Esophagus squamous epithelium (tissue), 5 donors: ENCODE measurements at places on chromosomes 3 and 15.

DNA sequence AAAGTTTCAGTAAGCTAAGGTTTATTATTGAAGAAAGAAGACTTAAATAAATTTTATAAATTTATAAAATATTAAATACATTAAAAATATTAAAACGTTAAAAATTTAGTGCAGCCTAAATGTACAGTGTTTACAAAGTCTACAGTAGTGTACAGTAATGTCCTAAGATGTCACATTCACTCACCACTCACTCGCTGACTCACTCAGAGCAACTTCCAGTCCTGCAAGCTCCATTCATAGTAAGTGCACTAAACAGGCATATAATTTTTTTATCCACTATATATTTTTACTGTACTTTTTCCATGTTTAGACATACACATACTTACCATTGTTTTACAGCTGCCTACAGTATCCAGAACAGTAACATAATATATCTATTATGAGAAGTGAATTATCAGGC, 51.5 kb downstream of the TJP1 start:
- no peak for DNase-seq

DNA sequence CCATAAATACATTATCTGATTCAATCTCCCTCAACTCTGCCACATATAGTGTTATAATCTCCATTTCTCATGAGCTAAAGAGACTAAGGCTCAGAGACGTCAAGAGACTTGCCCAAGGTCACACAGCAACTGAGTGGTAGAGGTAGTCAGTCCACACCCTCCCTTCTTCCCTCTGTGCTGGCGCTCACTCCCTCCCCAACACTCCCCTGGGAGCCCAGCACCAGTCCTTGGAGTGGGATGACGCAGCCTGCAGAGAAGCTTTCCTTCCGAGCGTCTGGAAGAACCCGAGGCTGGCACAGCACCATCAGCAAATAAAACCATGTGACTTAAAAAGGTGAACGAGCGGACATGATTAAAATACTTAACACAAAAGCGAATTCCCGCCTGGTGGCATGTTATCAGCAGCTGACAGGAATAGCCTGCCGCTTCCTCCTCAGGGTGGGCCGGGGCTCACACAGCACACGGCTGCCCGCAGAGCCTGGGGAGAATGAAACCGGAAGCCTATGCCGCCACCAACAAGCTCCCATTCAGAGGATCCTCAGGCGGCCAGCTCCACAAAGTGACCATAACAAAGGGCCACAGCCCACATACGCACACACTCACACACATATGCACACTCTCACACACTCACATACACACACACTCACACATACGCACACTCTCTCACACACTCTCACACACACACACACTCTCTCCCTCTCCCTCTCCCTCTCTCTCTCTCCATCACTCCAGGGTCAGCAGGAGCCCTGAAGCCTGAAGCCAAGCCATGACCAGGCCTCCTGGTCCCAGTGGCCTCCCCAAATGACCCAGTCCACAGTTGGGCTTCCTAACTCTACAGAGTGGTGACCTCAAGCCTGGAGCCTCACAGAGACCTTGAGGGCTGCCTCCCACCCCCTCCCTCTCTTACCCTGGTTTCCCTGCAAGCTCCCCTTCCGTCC, 120.5 kb downstream of the XXYLT1 start:
- DNase-seq: no peak

DNA sequence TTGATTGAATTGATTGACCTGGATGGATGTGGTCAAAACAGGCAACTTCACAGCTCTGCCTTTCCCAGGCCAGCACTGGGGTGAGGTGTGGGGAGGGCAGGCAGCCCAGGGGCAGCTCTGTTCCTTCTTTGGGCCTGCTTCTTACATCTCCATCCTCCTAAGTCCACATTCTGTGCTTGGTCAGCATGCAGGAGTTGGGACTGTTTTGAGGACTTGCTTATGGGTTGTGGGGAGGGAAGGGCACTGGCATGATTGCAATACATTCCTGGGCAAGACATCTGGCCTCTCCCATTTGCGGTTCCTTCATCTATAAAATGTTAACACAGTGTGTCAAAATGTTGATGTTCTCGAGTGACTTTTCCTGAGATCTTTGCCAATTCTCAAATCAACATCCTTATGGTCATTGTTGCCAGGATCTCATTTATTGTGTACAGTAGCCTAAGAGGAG, 84.1 kb downstream of the ST6GAL1 start:
- no peak for DNase-seq

GRCh38 chr3:45319231-45319995, 69.0 kb upstream of the LARS2 start:
- DNase-seq: no peak

- DNase-seq: no peak
Measured at GRCh38 chr15:52714968-52715367, 35.8 kb upstream of the ATOSA start.

DNA sequence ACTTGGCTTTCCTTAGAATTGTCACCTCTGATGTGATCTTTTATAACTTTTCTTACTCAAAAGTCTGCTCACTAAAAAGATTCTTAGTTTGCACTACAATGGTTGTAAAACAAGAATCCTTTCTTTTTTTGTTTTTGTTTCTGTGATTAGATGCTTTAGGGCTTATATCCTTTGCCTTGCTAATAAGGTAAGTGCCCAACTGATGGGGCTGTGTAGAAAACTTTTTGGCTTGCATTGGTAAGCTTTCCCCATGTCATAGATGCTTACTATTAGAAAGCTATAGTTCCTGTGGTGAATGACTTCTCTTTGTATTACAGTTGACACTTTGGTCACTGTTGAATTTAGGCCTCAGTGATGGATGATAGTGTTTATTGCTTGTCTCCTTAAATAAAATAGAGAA, 5.1 kb downstream of the ABHD5 start:
- DNase-seq: no peak

DNA sequence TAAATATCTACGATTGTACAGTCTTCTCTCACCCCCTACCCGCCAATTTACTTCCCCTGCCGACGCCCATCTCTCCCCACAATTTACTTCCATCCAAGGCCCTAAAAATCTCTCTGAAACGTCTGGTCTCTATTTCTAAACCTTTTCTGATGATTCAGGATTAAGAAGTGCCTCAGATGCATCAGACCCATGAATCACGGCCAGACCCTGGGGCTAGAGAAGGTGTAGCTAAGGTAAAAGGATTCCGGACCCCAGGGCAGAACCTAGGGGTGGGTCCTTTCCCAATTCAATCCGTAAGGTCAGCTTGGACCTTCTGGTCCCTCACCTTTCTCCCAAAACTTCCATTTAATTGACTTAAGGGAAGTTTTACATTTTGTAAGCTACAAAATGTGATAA, 46.4 kb downstream of the LRIG1 start:
- DNase-seq: no peak

DNA sequence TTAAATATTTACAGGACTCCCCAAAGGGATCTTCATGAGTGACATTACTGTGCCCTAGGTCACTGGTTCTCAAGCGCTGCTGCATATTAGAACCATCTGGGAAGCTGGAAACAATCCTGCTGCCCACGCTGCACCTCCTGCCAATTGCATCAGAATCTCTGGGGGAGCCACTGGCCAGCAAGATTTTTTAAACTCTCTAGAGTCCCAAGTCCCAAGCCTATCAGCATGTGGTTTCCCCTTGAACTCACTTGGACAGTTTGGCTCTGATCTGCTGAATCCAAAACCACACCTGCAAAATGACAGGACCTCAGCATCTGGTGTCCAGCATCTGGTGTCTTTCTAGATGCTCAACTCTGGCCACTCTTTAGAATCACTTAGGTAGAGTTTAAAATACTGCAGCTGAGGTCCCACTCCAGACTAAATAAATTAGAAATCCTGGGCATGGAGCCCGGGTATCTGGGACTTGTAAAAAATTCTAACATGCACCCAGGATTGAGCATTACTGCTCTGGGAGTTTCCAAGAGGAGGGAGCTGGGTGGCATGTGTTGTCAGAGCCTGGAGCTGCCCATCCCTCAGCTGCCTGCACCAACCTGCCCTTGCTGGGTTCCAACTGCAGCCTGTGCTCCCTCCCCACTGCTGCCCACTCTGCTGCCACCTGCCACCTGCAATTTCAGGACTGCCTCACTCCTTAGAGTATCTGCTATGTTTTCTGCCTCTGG, 311.3 kb downstream of the SLC9A9 start:
- no peak for DNase-seq

- no peak for DNase-seq
Measured at GRCh38 chr3:161305095-161305991, 66.0 kb downstream of the SPTSSB start.

GRCh38 chr15:43789409-43789808, 2.7 kb upstream of the SERF2 start:
- DNase-seq: no peak

- DNase-seq: no peak
Measured at GRCh38 chr15:96053031-96053780, 277.3 kb upstream of the NR2F2 start.

DNA sequence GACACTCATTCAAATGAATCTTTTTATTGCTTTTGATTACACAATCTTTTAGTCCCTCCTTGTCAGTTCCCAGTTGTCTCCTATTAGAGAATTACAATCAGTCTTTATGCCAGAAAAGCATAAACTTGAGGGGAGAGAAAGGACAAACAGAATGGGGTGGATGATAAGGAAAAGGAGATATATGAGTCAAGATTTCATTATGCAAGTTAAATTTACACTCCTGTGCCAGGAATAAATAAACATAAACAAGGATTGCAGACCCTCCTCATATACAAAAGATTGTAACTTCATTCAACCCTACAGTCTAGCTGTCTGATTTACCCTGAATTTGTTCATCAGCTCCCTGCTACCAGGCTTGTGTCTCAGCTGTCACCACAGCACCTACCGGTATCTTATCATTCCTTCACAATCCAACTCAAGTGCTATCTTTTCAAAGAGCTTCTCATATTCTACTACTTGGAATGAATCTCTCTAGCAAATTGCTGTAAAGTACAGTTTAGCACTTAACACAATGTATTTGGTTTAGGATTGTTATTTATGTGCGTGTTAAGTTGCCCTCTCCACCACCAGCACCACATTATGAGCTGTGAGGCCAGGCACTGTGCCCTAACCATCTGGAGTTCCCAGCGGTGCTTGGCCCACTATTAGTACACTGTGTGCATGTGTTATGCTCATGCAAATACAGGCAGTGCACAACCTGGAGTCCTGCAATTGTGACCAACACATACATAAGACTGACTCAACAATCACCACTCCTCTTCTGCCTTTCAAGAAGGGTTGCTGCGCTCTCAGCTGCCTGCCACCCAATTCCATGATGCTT, 504.1 kb downstream of the TBL1XR1 start:
- DNase-seq: no peak

DNA sequence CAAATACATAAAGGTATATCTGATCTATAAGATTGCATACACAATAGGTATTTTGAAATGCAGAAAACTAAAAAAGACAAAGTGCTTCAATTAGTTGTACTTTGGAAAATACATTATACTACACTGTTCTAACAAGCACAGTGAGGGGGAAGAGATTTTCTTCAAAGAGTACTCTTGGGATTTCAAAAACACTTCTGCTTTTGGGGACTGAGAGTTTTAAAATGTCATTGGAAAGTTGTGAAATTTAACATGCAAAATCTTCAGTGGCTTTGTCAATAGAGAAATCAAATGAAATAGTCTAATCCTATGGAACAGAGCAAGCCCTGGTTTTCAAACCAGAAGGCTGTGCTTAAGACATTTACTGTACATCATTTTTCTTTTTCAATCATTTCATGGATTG, 322.2 kb upstream of the SEMA6D start:
- no peak for DNase-seq

- DNase-seq: no peak
Measured at GRCh38 chr3:173938159-173938558, 540.6 kb downstream of the NLGN1 start.

DNA sequence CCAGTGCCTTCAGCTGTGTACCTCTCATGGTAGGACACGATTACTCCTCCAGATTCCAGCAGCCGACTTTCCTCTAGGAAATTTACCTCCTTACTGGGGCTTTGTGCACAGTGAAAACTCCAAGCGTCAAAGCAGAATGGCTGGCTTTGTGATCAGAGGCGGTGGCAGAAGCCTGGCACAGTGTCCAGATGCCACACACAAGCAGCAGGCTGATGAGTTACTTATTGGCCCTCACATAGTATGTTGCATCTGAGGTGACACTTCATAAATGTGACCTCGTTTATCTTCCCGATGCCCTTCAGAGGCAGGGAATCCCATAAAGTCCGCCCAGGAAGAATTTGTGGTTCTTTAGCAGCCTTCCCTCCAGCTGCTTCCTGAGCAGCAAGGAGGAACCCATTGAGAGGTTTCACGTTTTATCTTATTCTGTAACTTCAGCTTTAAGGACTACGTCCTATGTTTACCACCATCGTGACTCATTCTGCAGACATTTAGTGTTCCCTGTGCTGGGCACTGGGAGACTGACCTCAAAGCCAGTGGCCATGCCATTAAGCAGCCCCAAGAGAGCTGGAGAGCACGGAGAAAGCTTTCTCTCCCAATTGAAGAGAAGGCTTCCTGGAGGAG, 107.1 kb upstream of the C15orf61 start:
- no peak for DNase-seq

DNA sequence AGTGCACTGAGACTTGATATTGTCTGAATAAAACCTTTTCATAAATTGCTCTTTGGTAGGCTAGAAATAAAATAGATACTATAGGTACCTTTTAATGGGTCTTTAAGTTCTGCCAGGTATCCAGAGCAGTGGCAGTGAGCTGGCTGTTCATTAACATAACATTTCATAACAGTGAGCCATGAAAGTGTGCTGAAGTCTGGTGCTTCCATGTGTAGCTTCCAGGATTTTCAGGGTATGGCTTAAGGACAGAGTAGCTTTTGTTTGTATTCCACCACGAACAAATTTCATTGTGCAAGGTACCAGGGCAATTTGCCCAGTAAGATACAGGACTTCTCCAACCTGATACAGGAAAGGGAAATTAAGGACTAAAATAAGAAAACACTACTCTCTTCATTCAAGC, 124.7 kb upstream of the NANOGP8 start:
- DNase-seq: no peak

- DNase-seq: no peak
Measured at GRCh38 chr3:2554656-2555055, 456.0 kb downstream of the CNTN4 start.

DNA sequence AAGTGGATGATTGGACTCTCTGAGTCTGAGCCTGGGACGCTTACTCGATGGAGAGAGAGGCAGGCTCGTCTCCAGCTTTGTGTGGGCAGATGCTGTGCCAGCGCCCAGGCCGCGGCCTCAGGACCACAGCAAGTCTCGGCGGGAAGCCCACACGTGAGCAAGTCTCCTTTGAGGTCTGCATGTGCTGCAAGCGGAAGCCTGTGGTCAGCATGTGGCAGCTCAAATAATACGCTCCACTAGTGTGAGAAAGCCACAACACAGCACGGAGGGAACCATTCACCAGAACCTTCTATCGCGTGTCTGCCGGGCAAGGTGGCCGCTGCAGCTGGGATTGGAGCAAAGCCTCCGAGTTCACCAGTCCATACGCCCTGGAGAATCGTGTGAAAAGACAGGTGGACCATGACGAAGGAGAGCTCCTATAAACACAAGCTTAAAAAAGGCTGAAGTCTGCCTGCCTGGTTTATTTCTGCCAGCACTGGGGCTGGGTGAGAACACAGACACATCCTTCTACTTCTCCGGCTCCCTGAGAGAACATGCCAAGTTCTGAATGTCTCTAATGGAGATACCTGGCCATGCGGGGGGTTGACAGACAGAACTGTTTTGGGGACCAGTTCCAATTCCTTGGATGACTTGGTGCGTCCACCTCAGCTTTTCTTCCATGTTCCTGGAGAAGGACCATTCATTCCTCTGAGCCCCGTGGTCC, 82.0 kb upstream of the LRIG1 start:
- no peak for DNase-seq
